ENCODE measurements at places on chromosomes 16 and 17.

DNA sequence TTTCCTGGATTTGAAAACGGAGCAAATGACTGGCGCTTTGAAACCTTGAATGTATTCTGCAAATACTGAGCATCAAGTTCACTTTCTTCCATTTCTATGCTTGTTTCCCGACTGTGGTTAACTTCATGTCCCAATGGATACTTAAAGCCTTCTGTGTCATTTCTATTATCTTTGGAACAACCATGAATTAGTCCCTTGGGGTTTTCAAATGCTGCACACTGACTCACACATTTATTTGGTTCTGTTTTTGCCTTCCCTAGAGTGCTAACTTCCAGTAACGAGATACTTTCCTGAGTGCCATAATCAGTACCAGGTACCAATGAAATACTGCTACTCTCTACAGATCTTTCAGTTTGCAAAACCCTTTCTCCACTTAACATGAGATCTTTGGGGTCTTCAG lies 32.3 kb downstream of the BRCA1 start:
- no peak for DNase-seq

GRCh38 chr16:50593410-50594150 lies 45.4 kb downstream of the NKD1 start:
- DNase-seq: no peak

GRCh38 chr17:61132524-61132923 lies 267.1 kb upstream of the TBX2 start:
- DNase-seq: no peak

DNA sequence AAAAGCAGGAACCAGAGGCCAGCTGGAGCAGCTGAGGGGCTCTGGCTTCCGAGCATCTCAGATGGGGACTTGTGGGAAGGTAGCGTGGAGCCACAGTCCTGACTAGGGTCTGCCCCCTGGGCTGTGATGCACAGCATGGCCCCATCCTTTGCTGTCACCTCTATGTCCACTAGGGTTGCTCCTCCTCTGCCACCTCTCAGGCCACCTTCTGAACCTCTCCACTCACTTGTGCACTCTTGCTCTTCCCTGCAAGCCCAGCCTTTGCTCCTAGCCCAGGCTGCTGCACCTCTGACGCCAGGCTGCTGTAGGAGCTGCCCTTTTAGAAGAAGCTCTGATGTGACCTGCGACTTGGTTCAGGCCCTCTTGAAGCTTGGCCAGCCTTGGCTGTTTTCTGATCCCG lies 24.3 kb upstream of the SMPD3 start:
- DNase-seq: no peak

GRCh38 chr17:61175298-61176142 lies 224.1 kb upstream of the TBX2 start:
- DNase-seq: no peak

- DNase-seq: no peak
These were observed 226.8 kb downstream of the CHD9NB start for GRCh38 chr16:52825892-52826291.

DNA sequence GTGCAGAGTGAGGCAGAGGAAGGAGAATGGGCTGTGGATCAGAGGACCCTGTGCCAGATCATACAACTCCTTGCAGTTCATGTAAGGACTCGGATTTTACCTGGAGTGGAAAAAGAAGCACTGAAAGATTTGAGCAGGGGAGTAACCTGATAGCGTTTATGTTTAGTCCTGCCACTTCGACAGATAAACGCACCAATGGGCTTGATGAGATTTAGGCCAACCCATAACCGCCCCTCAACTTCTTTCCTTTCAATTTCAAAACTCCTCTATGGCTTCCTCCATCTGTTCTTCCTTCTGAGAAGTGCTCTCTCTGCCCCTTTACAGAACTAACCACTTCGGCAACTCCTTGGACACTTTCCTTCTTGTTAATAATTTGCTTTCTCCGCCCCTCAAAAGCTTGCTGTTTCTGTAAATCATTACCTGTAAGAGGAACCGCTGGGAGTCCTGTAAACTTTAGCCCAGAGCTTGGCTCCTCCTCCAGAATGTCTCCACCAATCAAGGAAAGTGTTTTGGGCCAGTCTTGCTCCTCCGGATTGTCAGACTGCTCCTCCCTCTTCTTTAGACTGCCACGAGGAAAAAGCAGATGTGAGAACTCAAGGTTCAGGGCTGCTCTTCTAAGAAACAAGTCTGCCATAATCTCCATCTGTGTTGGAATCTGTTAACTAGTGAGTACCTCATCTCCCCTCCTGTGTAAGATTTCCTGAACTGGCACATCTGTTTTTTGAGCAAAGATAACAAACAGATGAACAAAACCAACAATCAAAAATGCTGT lies at the start of gene ACSM3:
TSS of gene ACSM3 (plus strand) at position 554 of the 772 bp plus-strand sequence. CDS start 6,021 bp downstream, outside the sequence.
- peak; percentile 51 for DNase-seq

- DNase-seq: no peak
These were observed 418.5 kb upstream of the CDH5 start for GRCh38 chr16:65947951-65948350.

DNA sequence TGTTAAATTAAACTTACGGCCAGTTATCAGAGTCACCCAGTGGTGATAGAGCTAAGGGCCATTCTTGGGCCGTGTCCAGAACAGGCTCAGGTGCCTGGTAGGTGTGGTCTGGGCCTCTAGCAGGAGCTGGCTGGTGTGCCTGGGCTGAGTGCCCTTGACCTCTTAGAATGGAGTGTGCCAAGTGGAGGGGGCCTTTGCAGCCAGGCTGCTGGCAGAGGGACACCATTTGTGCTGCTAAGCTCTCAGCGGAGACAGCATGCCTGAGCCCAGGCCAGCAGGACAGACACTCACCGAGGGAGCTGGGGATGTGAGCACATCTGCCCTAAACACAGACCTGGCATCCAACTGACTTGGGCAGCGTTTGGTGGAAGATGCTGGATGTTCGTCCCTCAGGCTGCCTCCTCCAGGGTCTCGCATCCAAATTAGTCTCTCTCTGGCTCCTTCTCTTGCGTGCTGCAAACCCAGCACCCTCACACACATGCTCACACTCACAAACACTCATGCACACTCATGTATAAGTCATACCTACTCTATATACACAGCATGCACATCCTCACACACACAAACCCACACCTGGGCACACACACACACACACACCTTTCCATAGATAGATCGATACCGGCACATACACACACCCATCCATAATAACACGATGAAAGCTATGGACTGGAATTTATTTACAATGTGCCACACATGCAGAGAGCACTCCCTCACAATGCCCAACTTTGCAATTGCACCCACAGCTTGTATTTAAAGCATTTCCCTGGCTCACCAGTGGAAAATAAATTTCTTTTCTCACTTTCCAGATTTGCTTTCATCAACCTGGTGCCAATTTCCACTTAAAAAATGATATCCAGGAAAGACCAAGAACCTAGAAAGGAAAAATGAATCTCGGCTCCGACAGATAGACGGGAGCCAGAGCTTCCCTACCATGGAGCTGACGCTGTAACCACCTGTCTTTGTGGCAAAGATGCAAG lies 33.6 kb upstream of the CDH5 start:
- peak; percentile 24 for DNase-seq

DNA sequence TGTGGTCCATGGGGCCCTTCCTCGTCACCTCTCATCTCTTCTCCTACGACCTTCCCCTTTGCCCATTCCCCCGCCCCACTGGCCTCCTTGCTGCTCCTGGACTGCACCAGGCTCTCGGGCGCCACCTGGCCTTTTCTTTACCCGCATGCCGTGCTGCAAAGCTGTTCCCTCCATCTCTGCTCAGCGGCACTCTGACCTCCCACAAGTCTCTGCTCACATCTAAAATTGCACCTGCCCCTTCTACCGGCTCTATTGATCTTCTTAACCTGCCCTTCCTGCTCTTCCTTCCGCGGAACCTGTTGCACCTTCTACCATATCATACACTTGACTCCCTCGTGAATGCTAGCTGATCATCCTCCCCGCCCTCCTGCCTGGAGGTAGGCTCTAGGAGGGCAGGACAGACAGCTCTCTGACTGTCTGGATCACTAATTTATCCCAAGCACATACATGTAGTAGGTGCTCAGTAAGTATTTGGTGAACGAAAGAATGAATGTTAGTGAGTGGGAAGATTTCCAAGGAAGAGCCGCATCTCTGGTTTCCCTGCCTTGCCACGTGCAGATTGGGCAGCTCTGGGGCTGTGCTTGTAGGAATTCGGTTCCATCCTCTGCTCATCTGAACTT lies 17.3 kb downstream of the DNAH17 start:
- DNase-seq: no peak
